Endothelial cell (in vitro differentiated cells): ENCODE measurements at places on chromosomes 11 and 22. TPM values are rescaled to one million over a fixed set of nuclear protein-coding genes. Genes with fewer than 3 reads are reported as not detected.
A peak's percentile ranks its signal among the peaks of the same experiment; 100 is the strongest.

DNA sequence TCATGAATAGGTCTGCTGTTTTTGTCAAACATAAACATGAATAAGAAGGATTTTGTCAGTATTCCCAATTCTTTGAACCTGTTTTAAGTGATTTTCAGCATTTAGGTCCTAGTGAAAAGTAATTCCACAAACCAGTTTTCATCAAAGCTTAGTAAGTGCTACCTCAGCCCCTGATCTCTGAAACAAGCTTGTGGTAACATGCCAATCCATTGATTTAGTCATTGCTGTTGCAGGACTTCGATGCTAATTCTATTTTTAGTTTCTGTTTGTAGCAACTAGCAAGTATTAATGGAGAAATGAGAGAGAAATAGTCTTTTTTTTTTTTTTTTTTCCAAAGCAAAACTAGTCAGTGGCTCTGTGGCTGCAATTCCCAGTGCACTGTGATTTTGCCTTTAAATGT lies 91.4 kb downstream of the JRKL start:
- no peaks in the 10 kb centered on the region for H3K36me3 ChIP-seq
- no peaks in the 10 kb centered on the region for H3K4me1 ChIP-seq
- H3K27ac ChIP-seq = no peak overlapping the region
- H3K4me3 ChIP-seq = no peak overlapping the region
- H3K27me3 ChIP-seq = no peaks in the 10 kb centered on the region
- no peak for DNase-seq

DNA sequence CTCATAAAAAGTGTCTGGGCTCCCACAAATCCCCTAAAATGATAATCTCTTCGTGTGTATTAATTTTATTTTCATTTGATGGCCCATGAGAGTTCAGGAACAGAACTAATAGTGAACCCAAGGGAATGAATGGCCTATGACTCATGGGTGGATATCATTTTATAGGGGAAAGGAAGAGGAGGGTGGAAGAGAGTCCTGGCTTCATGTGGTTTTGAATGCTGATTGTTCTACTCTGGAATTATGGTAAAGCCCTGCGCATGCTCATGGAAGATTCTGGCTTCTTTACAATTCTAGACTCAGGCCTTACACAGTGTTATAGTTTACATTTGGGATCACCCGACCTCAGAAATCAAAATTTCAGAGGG lies 35.2 kb downstream of the MAML2 start:
- DNase-seq = no peak
- peaks cover 3% of the 10 kb centered on the region for H3K27me3 ChIP-seq
- peaks cover 25% of the 10 kb centered on the region for H3K4me1 ChIP-seq
- H3K36me3 ChIP-seq = no peaks in the 10 kb centered on the region
- H3K4me3 ChIP-seq = peak overlapping the region; percentile 15

- H3K27me3 ChIP-seq = peaks cover 3% of the 10 kb centered on the region
- no peak overlapping the region for H3K4me3 ChIP-seq
- H3K4me1 ChIP-seq = peaks cover 16% of the 10 kb centered on the region
These were observed 59.4 kb upstream of the CHRM4 start for GRCh38 chr11:46450846-46451477.

NRIP3 gene
- 1.4 TPM for total RNA-seq

DNA sequence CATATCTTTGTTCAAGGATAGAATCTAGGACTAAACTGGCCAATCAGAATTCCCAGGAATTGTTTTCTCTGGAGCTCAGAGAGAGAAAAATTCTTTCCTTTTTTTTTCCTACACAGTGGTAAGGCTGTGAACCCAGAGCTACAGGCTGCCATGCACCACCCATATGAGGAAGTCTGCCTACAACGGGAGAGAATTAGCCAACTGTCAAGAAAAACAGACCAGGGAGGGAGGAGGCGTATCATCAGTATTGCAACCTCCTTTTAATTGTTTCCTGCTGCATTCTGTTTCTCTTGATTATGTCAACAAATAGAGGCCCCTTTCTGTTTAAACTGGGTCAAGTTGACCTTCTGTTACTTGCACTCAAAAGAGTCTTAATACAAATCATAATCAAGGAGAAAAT lies 176.5 kb upstream of the UBASH3B start:
- no peaks in the 10 kb centered on the region for H3K27me3 ChIP-seq
- no peak for DNase-seq
- H3K27ac ChIP-seq = no peak overlapping the region

SERPING1 gene
- 347 TPM for total RNA-seq

- no peak for DNase-seq
- H3K27ac ChIP-seq = peak overlapping the region; percentile 10
- H3K36me3 ChIP-seq = peaks cover 93% of the 10 kb centered on the region
These were observed 57.1 kb downstream of the TRAF6 start for GRCh38 chr11:36452961-36453360.

DNA sequence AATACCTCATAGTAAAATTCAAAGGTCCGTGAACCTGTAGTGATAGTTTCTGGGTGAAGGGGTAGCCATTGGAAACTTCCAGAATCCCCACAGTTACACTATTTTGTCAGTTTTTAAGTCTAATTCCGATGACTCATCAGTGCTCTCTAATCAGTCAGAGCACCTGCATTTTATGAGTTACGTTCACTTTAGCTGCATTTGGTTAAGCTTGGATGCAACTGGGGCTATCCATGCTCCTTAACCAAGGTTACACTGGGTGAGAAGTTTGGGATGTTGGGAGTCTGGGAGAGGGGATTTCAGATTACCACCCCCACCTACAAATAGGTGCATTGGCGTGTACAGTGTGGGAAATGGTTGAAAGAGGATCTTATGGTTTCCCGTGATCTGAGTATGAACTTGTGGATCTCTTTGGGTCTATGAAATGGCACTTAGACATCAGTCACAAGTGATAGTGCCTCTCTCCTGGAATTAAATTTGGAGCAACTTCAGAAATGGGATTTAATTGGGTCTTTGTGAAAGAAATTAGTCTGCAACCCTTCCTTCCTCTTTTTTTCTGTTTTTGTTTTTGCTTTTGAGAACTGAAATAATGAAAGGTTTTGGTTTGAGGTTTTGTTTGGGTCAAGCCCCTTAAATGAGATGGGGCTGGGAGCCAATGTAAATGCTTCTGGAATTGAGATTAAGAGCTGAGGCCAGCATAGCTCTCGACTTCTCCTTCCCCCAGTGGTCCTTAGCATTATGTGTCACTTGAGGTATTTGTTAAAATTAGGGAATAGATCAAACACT lies 31.5 kb downstream of the EHF start:
- no peak overlapping the region for H3K27ac ChIP-seq
- peaks cover 8% of the 10 kb centered on the region for H3K4me1 ChIP-seq

DNA sequence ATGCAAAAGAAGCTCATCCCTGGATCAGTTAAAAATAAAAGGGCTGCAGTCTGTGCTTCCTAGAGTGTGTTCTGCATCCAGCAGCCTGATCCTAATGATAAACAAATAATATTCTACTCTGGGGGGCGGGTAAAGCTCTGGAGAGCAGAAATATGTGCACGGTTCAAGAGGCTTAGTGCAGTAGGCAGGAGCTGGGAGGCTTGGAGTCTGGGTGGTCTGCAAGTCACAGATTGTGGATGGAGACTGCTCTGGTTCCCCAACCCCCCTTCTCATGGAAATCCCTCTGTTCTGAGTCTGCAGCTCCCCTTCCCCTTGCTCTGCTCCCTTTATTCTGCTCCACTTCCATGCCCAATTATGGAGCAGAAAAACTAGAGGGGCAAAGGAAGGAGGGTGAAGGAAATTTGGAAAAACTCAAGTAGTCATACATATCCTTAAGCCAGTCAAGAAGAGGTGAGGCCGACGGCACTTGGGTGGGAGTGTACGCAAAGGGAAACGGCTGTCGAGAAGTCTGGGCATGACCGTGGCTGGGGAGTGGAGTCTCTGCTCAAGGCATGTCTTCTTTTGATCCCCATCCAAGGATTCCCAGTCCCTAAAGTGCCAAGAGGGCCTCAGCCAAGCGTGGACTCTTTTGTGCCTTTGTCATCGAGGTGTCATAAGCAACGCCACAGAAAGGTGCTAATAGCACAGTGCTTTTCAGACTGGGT lies 16.3 kb upstream of the CLMP start:
- H3K27ac ChIP-seq = no peak overlapping the region
- DNase-seq = no peak
- H3K27me3 ChIP-seq = peaks cover 3% of the 10 kb centered on the region
- H3K36me3 ChIP-seq = no peaks in the 10 kb centered on the region
- H3K4me1 ChIP-seq = peaks cover 11% of the 10 kb centered on the region

GRCh38 chr11:82767123-82767522 lies 33.5 kb upstream of the FAM181B start:
- no peaks in the 10 kb centered on the region for H3K36me3 ChIP-seq
- peaks cover 1% of the 10 kb centered on the region for H3K27me3 ChIP-seq
- DNase-seq = no peak

DNA sequence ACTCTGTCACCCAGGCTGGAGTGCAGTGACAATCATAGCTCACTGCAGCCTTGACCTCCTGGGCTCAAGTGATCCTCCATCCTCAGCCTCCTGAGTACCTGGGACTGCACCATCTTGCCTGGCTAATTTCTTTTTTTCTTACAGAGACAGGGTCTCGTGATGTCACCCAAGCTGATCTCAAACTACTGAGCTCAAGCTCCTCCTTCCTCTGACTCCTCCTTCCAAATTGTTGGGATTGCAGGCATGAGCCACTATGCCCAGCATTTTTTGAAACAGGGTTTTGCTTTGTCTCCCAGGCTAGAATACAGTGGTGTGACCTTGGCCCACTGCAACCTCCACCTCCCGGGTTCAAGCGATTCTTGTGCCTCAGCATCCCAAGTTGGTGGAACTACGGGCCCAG lies 358.3 kb upstream of the MTNR1B start:
- H3K27me3 ChIP-seq = no peaks in the 10 kb centered on the region
- H3K27ac ChIP-seq = no peak overlapping the region
- no peaks in the 10 kb centered on the region for H3K36me3 ChIP-seq
- DNase-seq = no peak
- H3K4me1 ChIP-seq = no peaks in the 10 kb centered on the region

DNA sequence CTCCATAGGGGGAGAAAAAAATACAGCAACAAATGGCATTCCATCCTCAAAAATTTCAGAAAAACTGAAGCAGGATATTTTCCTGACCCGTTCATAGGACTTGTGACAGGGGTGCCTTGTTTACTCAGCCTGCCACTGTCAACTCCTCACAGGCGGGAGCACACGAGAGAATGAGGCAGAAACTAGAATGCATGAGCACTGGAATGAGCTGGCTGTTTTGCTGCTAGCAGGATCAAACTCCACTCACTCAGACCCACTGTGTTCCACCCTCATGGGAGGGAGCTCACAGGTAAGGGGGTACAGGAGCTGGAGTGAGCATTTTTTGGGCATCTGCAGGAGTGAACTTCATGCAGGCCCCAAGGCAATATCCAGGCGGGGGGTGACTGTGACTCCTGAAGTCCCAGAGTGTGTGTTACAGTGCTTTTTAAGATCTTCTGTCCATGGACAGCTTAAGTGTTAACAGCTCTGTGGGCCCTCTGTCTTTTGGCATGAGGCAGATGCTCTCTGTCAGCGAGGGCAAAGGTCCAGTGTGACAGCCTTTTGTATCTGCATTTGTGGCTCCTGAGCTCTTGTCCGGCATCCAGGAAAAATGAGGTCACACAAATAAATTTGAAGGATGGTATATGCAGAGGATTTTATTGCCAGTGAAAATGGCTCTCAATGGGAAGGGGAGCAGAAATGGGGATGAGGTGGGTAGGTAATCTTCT lies 905.7 kb upstream of the TENM4 start:
- DNase-seq = no peak
- H3K27ac ChIP-seq = no peak overlapping the region
- no peaks in the 10 kb centered on the region for H3K36me3 ChIP-seq
- H3K27me3 ChIP-seq = no peaks in the 10 kb centered on the region
- H3K4me3 ChIP-seq = no peak overlapping the region
